ENCODE measurements at places on chromosomes 2 and 18. TPM values are rescaled to one million over a fixed set of nuclear protein-coding genes. Genes with fewer than 3 reads are reported as not detected.

FAM124B gene
- 0.45 TPM for total RNA-seq

DNMT3A gene
- 8.9 TPM for total RNA-seq

EHD3 gene
- 2.9 TPM for total RNA-seq

MYL12B gene
- 310 TPM for total RNA-seq

CPO gene
- total RNA-seq: not detected

- H3K4me3 ChIP-seq: no peak overlapping the region
- H3K27me3 ChIP-seq: no peaks in the 10 kb centered on the region
- DNase-seq: no peak
- no peaks in the 10 kb centered on the region for H3K36me3 ChIP-seq
- no peak overlapping the region for H3K27ac ChIP-seq
- no peaks in the 10 kb centered on the region for H3K4me1 ChIP-seq
Observed at GRCh38 chr2:10161961-10162441, 39.5 kb downstream of the RRM2 start.

DNA sequence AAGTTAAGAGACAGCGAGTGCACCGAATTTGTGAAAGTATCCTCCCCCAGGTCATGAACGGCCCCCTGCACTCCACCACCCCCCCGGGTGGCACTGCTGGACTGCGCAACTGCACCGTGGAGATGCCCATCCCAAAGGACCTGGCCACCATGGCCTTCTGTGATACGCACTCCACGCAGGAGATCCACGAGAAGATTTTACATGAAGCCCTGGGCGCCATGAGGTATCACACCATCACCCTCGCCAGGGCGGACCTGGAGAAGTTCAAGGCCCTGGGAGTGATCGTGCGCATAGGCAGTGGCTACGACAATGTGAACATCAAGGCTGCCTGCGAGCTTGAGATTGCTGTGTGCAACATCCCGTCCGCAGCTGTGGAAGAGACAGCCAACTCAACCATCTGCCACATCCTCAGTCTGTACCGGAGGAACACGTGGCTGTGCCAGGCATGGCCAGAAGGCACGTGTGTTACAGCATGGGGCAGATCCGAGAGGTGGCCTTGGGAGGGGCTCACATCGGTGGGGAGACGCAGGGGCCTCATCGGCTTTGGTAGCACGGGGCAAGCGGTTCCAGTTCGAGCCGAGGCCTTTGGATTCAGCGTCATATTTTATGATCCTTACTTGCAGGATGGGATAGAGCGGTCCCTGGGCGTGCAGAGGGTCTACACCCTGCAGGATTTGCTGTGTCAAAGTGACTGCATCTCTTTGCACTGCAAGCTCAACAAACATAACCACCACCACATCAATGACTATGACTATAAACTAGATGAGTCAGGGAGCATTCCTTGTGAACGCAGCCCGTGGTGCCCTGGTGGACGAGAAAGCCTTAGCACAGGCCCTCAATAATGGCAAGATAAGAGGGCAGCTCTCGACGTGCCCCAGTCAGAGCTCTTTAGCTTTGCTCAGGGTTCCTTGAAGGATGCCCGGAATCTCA lies 290.8 kb upstream of the MC4R start:
- no peaks in the 10 kb centered on the region for H3K4me1 ChIP-seq
- H3K27me3 ChIP-seq: no peaks in the 10 kb centered on the region
- no peak overlapping the region for H3K4me3 ChIP-seq
- no peak overlapping the region for H3K27ac ChIP-seq
- no peak for DNase-seq

DNA sequence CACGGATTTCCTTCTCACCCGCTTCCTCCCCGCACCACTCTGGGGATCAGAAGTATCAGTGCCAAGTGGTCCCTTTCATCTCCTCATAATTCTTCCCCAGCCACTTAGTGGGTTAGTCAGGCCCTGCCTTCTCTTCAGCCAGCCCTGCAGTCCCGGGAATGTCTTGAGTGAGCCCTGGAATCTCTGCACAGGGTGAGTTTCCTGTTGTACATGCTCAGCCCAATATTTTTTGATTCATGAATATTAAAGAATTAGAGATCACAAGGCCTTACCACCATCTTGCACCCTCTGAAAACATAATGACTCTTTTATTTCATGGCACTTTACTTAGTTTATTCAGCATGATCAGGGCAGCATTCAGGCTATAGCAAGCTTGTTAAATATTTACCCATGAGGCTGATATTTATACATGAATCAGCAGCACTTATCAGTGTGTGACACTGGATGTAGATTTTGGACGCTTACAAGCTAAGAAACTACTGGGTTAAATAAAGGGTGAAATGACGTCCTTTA lies 159.4 kb upstream of the FOSL2 start:
- H3K4me3 ChIP-seq: no peak overlapping the region
- no peak for DNase-seq
- H3K27ac ChIP-seq: no peak overlapping the region
- H3K36me3 ChIP-seq: peaks cover 6% of the 10 kb centered on the region

GRCh38 chr2:46181306-46181705 lies 115.9 kb upstream of the EPAS1 start:
- no peaks in the 10 kb centered on the region for H3K27me3 ChIP-seq
- no peak overlapping the region for H3K27ac ChIP-seq

GRCh38 chr18:65458871-65459270 lies 291.9 kb upstream of the CDH7 start:
- no peak overlapping the region for H3K4me3 ChIP-seq
- peaks cover 8% of the 10 kb centered on the region for H3K36me3 ChIP-seq
- no peak for DNase-seq
- H3K27ac ChIP-seq: no peak overlapping the region
- no peaks in the 10 kb centered on the region for H3K27me3 ChIP-seq

GRCh38 chr2:234025891-234026401 lies 24.6 kb upstream of the SPP2 start:
- peak overlapping the region; percentile 28 for H3K27ac ChIP-seq
- H3K4me3 ChIP-seq: peak overlapping the region; percentile 91
- DNase-seq: no peak
- no peaks in the 10 kb centered on the region for H3K36me3 ChIP-seq
- H3K27me3 ChIP-seq: no peaks in the 10 kb centered on the region
- H3K4me1 ChIP-seq: peaks cover 47% of the 10 kb centered on the region

DNA sequence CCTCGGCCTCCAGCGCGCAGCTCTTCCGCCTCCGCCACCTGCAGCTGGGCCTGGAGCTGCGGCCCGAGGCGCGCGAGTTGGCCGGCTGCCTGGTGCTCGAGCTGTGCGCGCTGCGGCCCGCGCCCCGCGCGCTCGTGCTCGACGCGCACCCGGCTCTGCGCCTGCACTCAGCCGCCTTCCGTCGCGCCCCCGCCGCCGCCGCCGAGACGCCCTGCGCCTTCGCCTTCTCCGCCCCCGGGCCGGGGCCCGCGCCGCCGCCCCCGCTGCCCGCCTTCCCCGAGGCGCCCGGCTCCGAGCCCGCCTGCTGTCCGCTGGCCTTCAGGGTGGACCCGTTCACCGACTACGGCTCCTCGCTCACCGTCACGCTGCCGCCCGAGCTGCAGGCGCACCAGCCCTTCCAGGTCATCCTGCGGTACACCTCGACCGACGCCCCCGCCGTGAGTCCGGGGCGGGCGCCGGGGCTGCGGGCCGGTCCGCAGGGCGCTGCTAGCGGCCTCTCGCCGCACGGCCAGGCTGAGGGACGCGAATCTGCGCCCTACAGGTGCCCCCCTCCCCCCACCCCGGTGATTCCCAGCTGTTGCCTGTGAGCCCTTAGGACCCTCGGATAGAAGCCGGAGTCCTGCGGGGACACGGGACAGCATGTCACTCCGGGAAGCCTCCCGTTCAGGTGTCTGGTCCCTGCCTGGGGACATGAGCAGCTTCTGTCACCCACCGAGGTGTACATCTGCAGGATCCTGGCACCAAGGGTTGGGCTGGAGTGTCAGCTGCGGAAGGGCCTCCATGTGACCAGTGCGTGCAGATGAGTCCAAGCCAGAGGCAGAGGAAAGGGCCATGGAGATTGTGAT lies 616 bp downstream of the RNPEPL1 start:
- DNase-seq: peak; percentile 71
- peak overlapping the region; percentile 56 for H3K27ac ChIP-seq
- H3K4me3 ChIP-seq: peak overlapping the region; percentile 84
- H3K27me3 ChIP-seq: no peaks in the 10 kb centered on the region

DNA sequence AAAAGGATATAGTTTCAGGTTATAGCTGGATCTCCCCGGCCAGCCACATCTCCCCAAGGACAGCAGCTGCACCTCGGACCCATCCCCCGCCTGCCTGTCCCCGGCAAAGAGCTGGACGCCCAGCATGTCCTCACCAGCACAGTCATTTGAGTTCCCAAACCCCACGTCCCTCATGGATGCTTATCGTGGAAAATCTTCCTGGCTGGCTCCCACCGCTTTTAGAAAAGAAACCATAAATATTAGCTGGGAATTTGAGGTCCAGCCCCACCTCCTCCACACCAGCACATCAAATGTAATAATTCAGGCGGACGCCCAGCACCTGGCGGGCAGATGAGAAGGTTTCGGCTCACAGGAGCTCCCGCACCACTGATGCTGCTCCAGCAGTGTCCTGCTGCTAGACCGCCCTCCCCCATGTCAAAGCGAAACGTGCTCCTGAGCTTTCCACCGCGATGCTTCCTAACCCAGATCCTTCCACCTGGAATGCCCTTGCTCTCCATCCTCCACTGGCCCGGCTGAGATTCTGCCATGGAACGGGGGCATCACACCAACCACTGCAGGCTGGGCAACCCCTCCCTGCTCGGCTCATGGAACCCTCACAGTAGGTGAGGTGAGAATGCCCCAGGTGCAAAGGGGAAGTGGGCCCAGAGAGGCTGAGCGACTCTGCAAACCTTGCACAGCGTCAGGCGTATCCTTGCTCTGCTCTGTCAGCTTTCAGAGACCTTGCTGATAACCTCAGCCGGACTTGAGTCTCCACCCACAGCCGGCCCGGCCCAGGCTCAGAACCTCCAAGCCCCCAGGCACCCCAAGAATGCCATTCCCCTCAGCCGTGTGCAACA lies 71.5 kb upstream of the GPC1 start:
- no peak overlapping the region for H3K27ac ChIP-seq
- no peaks in the 10 kb centered on the region for H3K4me1 ChIP-seq
- no peak overlapping the region for H3K4me3 ChIP-seq

- H3K4me1 ChIP-seq: peaks cover 39% of the 10 kb centered on the region
- H3K4me3 ChIP-seq: no peak overlapping the region
- peak overlapping the region; percentile 60 for H3K27ac ChIP-seq
- DNase-seq: no peak
- no peaks in the 10 kb centered on the region for H3K27me3 ChIP-seq
- peaks cover 32% of the 10 kb centered on the region for H3K36me3 ChIP-seq
Observed at GRCh38 chr2:197115325-197115724, 188.8 kb upstream of the PGAP1 start.

- H3K4me1 ChIP-seq: no peaks in the 10 kb centered on the region
- no peak overlapping the region for H3K27ac ChIP-seq
- no peaks in the 10 kb centered on the region for H3K27me3 ChIP-seq
Observed at GRCh38 chr2:150672311-150672710, 184.8 kb upstream of the RND3 start.

DNA sequence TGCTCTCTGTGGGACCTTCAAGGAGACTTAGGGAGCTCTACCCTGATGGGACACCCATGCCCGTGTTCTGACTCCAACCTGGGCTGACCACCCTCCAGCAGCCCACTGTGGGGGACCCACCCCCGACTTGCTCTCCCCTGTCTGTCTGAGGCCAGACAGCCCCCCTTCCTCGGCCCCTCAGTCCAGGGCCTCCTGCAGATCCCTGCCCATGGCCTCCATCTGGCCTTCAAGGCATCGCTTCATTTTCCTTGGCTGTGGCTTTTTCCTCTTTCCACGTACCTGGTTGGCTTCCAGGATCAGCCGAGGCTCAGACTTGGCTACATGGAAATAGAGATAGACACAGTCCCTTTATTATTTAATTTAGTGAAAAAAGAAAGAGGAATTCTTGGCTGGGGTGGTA lies 290.0 kb downstream of the CYP26B1 start:
- no peaks in the 10 kb centered on the region for H3K36me3 ChIP-seq
- H3K27ac ChIP-seq: no peak overlapping the region
- DNase-seq: peak; percentile 48
- peaks cover 3% of the 10 kb centered on the region for H3K27me3 ChIP-seq
- H3K4me3 ChIP-seq: no peak overlapping the region
- no peaks in the 10 kb centered on the region for H3K4me1 ChIP-seq

All from natural killer cell treated with Interleukin-12 subunit alpha and Interleukin-12 subunit beta and Interleukin-15 and Interleukin-18, amount 100 ng/mL, for 72 hours (primary cell).